ENCODE measurements at places on chromosomes 1 and 21. TPM values are rescaled to one million over a fixed set of nuclear protein-coding genes. Genes with fewer than 3 reads are reported as not detected.

- no peaks in the 10 kb centered on the region for H3K4me1 ChIP-seq
- H3K27ac ChIP-seq: no peak overlapping the region
- peaks cover 3% of the 10 kb centered on the region for H3K27me3 ChIP-seq
- H3K36me3 ChIP-seq: no peaks in the 10 kb centered on the region
- H3K4me3 ChIP-seq: no peak overlapping the region
- no peak for DNase-seq
These were observed 113.4 kb downstream of the MAB21L3 start for GRCh38 chr1:116224561-116224960.

DNA sequence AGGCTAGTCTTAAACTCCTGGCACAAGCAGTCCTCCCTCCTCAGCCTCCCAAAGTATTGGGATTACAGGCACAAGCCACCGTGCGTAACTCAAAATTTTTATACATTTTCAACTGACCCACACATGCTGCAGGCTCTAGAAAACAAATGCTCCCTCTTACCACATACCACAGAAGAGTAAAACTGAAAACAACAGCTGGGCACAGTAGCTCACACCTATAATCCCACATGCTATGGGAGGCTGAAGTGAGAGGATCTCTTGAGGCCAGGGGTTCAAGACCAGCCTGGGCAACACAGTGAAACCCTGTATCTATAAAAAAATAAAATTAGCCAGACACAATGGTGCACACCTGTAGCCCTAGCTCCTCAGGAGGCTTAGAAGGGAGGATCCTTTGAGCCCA lies 56.7 kb downstream of the AKT3 start:
- no peak overlapping the region for H3K4me3 ChIP-seq
- no peaks in the 10 kb centered on the region for H3K36me3 ChIP-seq
- H3K27me3 ChIP-seq: no peaks in the 10 kb centered on the region
- no peak overlapping the region for H3K27ac ChIP-seq
- DNase-seq: no peak

DNA sequence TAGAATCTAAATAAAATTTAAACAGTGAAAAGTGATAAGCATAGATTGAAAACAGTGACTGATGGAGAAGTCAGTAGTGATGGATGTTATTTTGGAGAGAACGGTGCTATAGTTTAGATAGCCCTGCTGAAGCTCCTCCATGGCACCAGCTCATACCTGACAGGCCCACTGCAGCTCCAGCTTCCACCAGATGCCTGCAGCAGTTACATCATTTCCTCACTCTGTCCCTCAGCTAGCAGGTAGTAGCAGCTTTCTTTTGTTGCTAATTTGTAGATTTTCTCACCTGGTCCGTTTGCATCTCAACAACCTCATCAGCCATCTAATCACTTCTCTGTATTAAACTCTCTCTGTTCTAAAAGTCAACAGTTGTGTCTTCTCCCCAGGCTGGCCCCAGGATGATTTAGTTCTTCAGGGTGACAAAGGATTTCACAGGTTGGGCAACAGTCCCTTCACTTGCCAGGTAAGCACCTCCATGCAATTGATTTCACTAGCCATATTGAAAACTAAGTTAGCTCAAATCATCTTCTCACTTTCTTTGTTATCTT lies 128.3 kb downstream of the LMX1A start:
- no peak overlapping the region for H3K4me3 ChIP-seq
- no peak for DNase-seq
- no peak overlapping the region for H3K27ac ChIP-seq
- H3K27me3 ChIP-seq: no peaks in the 10 kb centered on the region

DNA sequence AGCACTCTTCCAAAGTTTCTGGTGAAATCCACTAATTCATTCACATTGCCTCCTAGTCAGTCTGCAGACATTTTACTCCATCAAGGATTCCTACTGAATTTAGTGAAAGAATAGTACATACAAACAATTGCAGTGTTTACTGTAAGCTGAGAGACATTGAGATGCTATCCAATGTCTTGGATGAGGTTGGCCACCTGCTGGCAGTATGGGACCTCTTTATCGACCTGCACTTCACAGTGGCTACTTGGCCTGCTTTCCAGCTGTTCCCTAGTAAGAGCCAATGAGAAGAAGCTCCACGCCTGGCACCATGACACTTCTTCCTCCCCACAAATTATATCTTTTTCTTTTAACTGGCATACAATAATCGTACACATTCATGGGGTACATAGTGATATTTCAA lies 51.5 kb upstream of the LRIF1 start:
- H3K36me3 ChIP-seq: no peaks in the 10 kb centered on the region
- no peaks in the 10 kb centered on the region for H3K4me1 ChIP-seq
- H3K27me3 ChIP-seq: no peaks in the 10 kb centered on the region
- no peak overlapping the region for H3K4me3 ChIP-seq
- no peak overlapping the region for H3K27ac ChIP-seq

GRCh38 chr1:225919906-225920305 lies 4.1 kb downstream of the PYCR2 start:
- H3K4me3 ChIP-seq: no peak overlapping the region
- H3K36me3 ChIP-seq: peaks cover 16% of the 10 kb centered on the region
- peaks cover 24% of the 10 kb centered on the region for H3K4me1 ChIP-seq
- DNase-seq: peak; percentile 83

DNA sequence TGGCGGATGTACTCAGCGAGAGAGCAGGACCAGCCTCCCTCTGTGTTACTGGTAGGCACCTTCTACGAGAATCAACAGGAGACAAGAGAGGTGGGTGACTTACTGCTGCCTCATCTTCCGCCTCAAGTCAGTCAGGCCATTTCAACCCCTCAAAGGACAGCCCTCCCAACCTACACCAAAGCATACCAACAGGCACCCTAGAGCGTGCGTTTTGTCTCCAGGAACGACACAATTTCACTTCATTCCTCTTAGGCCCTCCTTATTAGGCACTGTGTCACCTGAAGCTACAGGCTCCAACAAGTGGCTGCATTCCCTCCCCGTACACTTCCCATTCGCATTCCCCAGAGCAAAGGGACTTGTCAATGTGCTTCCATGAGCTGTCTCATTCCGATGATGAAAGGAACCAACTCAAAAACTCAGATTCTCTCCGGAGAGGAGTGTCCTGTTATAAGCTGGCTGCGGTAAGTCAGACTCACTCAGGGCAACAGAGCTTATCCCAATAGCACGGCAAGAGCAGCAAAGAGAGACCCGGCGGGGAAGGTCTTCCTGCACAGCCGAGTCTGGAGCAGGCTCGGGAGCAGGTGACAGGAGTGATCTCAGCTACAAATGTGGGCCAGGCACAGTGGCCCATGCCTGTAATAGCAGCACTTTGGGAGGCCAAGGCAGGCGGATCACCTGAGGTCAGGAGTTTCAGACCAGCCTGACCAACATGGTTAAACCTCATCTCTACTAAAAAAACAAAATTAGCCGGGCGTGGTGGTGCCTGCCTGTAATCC lies 120.6 kb upstream of the IFFO2 start:
- H3K4me1 ChIP-seq: peaks cover 13% of the 10 kb centered on the region
- H3K4me3 ChIP-seq: no peak overlapping the region
- no peak overlapping the region for H3K27ac ChIP-seq

GRCh38 chr1:29456685-29457435 lies 220.5 kb downstream of the PTPRU start:
- no peak for DNase-seq
- no peak overlapping the region for H3K27ac ChIP-seq
- no peak overlapping the region for H3K4me3 ChIP-seq
- no peaks in the 10 kb centered on the region for H3K36me3 ChIP-seq

The RAP1GAP gene
- total RNA-seq: 0.97 TPM
